Astrocyte of the cerebellum (primary cell): ENCODE measurements at places on chromosomes 3 and 15.

DNA sequence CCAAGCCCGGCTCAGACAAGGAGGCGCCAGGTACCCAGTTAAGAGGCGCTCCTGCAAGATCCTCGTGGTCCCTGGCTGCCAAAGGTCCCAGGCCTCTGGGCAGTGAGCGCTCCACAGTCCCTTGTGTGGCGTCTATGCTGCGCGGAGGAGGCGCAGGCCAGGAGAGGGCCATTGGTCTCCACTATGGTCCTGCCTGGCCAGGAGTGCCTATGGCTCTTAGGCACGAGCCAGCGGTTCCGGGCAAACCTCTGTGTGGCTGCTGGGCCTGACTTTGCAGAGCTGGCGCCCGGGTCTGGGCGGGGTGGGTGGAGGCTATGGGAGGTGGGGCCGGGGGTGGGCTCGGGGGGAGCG lies 660 bp upstream of the ADAMTSL3 start:
- no peak for DNase-seq

DNA sequence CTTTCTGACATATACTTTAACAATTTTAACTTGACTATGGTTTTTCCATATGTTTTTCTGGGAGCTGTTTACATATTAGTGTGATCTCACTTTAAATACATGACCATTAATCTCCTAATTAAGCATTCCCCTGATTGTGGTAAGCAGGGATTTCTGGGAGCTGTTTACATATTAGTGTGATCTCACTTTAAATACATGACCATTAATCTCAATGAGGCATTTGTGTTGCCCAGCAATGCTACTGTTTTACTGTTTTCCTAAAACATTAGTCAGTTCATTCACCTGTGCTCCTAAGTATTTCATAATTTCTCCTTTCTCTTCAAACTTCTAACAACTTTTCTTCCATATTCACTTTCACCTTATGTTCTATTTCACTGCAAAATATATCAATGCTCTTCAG lies 3.6 kb upstream of the GRAMD1C start:
- no peak for DNase-seq

DNA sequence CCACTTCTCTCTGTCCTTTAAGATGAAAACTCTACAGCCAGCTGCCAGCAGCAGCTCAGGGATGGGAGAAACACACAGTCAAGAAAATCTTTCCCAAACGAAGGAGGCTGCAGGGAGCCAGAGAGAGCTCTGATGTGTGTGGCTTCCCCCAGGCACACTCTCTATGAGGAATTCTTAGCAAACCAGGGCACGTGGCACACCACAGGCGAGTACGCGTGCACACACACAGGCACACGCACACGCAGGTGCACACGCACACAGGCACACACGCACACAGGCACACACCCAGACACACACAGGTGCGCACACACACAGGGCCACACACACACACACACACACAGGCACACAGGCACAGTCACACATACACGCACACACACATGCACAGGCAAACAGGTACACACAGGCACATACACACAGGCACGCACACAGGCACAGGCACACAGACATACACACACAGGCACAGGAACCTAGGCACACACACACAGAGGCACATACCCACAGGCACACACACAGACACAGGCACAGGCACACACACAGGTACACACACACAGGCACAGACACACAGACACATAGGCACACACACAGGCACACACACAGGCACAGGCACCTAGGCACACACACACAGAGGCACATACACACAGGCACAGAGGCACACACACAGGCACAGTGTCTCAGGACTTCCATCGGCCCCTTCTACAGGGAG lies 91.5 kb upstream of the ATP2B2 start:
- no peak for DNase-seq

- DNase-seq = peak; percentile 93
These were observed 614 bp upstream of the MINDY2 start for GRCh38 chr15:58770519-58770856.

DNA sequence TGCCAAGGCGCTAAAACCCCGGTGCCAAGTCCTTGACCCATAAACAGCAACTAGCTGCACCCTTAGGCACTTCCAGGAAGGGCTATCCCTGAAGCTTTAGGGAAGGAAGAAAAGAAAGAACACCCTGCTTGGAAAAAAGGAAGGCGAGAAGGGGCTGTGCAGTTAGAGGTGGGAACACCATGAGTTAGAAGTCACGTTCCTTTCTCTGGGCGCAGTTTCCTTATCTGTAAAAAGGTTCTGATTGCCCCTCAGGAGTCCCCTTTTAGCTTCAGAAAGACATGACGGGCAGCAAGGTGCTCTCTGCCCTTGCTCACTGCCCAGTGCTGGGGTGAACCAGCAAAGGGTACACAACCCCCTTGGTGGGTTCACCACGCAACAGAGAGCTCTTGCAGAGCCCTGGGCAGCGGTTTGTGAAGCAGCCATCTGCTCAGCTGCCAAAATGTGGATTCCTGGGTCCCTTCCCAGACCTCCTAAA lies 798 bp downstream of the GCHFR start:
- DNase-seq = no peak

- DNase-seq = peak; percentile 59
These were observed 78.9 kb upstream of the DPH6 start for GRCh38 chr15:35624881-35625280.
